ENCODE measurements at places on chromosomes 11 and 22.
A peak's percentile ranks its signal among the peaks of the same experiment; 100 is the strongest.

DNA sequence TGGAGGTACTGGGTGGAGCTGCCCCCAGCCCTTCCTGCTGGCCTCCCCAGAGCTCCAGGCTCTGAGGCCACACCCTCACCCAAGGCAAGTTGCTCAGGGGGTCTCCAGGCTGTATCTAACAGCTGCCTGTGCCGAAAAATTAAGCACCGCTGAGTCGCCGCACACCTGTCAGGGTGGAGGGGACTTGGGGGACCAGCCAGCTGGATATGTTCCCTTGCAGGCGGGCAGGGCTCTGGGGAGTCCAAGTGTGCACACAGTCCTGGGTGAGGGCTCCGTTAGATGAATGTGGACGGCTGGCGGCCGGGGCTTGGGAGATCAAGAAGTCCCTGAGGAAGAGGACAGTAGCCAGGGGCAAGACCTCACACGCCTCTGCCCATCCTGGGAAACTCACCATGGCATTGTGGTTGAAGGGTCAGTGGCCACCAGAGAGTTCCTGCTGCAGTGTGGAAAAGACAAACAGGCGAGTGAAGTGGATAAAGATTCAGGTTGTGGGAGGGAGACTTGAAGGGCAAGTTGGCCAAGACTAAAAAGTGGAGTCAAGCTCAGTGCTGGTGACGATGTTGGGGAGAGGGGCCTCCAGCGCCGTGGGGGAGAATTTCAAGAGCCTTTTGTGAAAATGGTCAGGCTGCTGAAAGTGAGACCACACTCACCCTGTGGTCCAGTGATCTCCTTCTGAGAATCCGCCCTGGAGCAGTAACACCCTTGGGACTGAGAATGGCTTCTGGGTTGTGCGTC, 69.6 kb downstream of the CDKN1C start:
- peaks cover 8% of the 10 kb centered on the region for H3K36me3 ChIP-seq
- peaks cover 18% of the 10 kb centered on the region for H3K4me1 ChIP-seq
- DNase-seq: no peak
- H3K27me3 ChIP-seq: no peaks in the 10 kb centered on the region
- no peak overlapping the region for H3K4me3 ChIP-seq
- H3K27ac ChIP-seq: no peak overlapping the region

DNA sequence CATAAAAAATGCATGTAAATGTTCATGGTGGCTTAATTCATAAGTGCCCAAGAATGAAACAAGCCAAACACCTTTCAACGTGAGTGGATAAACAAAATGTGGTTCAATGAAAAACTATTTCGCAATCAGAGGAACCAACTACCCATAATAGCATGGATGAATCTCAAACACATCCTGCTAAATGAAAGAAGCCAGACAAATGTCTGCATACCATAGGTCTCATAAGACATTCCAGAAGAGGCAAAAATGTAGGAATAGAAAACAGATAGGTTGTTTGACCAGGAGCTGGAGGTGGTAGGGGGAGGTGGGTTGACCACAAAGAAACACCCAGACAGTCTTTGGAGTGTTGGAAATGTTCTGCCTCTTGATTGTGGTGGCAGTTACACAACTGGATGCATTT, 13.2 kb upstream of the OSBPL5 start:
- no peak overlapping the region for H3K27ac ChIP-seq
- no peak for DNase-seq
- H3K4me1 ChIP-seq: no peaks in the 10 kb centered on the region

DNA sequence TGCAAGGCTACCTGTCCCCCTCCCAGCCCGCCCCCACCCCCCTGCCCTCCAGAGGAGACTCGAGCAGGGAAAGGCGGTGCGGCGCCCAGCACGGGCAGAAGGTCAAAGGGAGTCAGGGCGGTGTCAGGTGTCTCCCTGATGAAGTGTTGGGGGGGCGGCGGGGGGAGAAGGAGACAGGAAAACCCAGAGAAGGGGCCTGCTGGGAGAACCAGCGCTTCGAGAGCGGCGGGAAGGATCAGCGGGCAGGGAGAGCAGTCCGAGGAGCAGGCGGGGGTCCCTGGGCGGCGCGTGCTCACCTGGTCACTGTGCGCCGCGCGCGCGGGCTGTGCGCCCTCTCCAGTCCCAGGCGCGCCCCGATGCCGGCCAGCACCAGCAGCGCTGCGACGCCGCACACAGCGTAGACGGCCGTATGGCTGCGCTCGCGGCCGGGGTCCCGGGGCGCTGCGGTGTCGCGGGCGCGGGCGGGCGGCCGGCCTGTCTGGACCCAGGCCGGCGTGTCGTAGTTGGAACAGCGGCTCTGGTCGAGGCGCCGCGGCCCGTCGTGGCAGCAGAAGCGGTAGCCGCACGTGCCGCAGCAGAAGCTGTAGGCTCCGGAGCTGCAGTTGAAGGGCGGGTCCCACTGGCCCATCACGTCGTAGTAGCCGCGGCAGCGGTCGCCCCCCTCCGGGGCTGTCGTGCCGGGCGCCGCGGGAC, 886 bp downstream of the SHISA8 start:
- peaks cover 59% of the 10 kb centered on the region for H3K27me3 ChIP-seq
- H3K4me1 ChIP-seq: peaks cover 28% of the 10 kb centered on the region

DNA sequence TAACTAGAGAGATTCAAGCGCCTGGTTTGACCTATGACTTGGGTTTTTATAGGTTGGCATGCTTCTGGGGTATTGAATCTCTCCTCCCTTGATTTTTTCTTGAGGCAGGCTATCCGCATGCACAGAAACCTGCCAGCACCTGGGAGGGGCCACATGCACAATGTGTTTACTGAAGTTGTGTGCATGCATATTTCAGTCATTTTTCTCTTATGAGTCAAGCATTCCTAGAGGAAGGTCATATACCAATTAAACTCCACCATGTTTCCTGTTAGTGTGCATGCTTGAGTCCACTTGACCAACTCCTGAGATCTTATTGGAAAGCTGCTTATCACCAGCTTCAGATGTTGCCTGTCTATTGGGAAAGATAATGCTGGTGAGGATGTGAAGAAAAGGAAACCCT, 1718.4 kb downstream of the LRRC4C start:
- H3K36me3 ChIP-seq: no peaks in the 10 kb centered on the region
- no peak overlapping the region for H3K27ac ChIP-seq
- H3K27me3 ChIP-seq: no peaks in the 10 kb centered on the region

DNA sequence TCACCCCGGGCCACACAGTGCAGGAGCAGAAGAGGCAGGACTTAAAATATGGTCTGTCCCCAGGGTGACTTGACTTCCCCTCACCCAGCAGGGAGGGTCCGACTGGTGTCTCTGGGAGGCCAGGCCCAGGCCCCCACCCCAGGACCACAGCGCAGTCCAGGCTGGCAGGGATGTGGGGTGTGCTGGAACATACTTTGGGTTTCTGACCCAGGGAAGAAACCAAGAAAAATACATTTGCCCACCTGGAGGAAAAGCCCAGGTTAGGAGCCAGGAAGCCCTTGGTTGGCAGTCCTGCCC, 5.2 kb downstream of the C1QTNF6 start:
- H3K36me3 ChIP-seq: no peaks in the 10 kb centered on the region
- H3K4me3 ChIP-seq: no peak overlapping the region
- H3K4me1 ChIP-seq: peaks cover 42% of the 10 kb centered on the region
- no peak overlapping the region for H3K27ac ChIP-seq
- DNase-seq: no peak

GRCh38 chr11:64339754-64340408, at the start of gene CCDC88B:
CCDC88B (plus strand) TSS chr11:64340204; CDS start chr11:64340267, 63 bp downstream.
- peak within 1 kb of the TSS; percentile 92 for H3K27ac ChIP-seq
- peaks cover 48% of the 10 kb centered on the region for H3K4me1 ChIP-seq
- H3K36me3 ChIP-seq: peaks cover 23% of the 10 kb centered on the region
- H3K4me3 ChIP-seq: peak within 1 kb of the TSS; percentile 84
- H3K27me3 ChIP-seq: no peaks in the 10 kb centered on the region
- DNase-seq: peak; percentile 91

DNA sequence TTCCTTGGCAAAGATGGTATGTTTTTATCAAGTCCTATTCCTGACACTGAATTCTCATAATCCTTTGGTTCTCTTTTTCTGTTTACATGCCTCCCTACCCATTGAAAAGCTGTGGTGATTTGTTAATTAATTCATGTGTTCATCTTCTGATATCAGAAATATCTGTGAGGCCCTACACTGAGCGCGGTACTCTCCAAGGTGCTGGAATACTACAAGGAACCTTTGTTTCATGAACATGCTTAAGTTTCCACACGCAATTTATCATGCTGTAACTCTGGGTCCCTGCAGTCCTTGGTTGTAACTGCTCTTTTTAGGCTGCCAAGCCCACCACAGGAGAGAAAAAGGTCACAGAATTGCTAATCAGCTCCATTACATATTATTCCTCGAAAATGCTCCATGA, 331.8 kb downstream of the FAT3 start:
- H3K4me3 ChIP-seq: no peak overlapping the region
- DNase-seq: no peak
- H3K27ac ChIP-seq: no peak overlapping the region
- no peaks in the 10 kb centered on the region for H3K36me3 ChIP-seq
- H3K4me1 ChIP-seq: no peaks in the 10 kb centered on the region

DNA sequence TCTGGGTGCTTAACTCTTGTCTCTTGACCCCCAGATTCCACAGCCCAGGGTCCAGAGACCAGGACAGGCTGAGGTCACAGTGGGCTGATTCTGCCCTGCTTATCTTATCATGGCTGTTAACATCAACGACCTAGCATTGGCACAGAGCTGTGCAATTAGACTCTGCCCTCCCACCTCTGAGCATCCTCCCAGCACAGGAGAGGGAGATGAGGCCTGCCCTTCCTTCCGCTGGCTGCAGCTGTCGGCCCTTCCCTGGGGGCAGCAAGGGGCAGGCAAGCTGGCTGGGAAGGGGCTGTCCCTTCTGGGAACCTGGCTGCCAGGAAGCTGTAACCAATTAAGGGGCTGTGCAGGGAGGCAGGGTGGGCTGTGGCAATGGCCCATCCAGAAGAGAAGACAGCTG, 22.5 kb downstream of the LRRC10B start:
- no peaks in the 10 kb centered on the region for H3K4me1 ChIP-seq
- H3K27me3 ChIP-seq: no peaks in the 10 kb centered on the region
- no peak for DNase-seq
- no peak overlapping the region for H3K27ac ChIP-seq

DNA sequence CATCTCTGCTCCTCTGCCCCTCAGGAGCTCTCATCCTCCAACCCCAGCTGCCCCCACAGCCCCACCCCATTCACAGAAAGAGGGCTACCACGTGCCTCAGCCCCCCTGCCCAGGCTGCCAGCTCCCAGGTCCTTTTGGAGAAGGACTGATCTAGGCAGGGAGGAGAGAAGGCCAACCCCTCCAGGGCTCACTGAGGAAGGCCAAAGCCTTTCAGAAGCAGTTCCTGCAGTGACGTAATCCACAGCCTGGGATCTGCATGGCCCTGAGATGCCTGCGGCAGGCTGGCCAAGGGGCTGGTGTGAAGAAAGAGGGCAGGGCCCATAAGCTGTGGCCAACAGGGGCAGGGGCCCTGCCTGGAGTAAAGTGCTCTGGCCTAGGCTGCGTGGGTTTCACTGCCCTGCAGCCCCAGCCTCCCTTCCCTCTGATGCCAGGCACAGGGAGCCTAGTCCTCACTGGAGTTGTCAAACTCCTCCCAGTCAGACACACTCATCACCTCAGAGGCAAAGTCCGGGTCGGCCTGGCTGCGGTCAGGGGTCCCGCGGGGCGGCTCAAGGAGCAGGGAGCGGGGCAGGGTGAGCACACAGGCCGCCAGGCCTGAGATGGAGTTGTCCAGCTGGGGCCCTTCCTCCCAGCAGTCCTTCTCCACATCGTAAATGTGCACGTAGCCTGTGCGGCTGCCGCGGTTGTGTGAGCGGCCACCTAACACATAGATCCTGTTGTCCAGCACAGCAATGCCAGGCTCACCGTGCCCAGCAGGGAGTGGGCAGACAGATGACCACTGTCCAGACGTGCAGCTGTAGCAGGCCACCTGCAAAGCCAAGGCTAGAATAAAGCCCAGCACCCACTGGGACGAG, 4.2 kb upstream of the SCARF2 start:
- H3K36me3 ChIP-seq: peaks cover 14% of the 10 kb centered on the region
- H3K4me3 ChIP-seq: no peak overlapping the region
- peaks cover 6% of the 10 kb centered on the region for H3K4me1 ChIP-seq
- H3K27me3 ChIP-seq: peaks cover 20% of the 10 kb centered on the region
- no peak for DNase-seq

Measured in activated CD4-positive, alpha-beta T cell treated with anti-CD3 and anti-CD28 coated beads, Interleukin-2, amount 10 ng/mL, durations not matched to agents 7 days and 5 days (primary cell).